ENCODE measurements at places on chromosomes 6 and 20. TPM values are rescaled to one million over a fixed set of nuclear protein-coding genes. Genes with fewer than 3 reads are reported as not detected.

Gene SYCP2
- 3.5 TPM for total RNA-seq

Gene TTK
- total RNA-seq, result 0.83 TPM

Gene ERVFRD-1
- total RNA-seq, result 0.11 TPM

Gene MICB
- 2.7 TPM for total RNA-seq

DNA sequence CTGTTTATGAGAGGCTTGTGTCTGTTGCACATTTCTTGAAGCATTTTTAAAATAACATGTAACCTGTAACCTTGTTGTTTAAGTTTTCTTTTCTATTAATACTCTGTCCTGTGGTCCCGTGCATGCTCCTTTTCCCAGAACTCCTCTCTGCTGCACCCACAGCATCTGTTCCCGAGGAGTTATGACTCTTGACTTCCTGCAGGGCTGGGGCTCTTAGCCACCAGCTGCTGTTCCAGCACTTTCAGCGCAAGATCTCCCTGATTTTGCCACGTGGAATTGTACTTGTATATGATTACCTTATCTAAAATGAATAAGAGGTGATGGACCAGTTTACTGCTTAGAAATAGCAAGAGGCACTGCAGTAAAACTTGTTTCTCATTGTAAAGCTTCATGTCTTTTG, 150.6 kb downstream of the QKI start:
- no peaks in the 10 kb centered on the region for H3K27me3 ChIP-seq
- peaks cover 36% of the 10 kb centered on the region for H3K4me1 ChIP-seq
- H3K4me3 ChIP-seq, result no peak overlapping the region
- no peak overlapping the region for H3K27ac ChIP-seq

GRCh38 chr20:63100174-63100925, 93.6 kb upstream of the BHLHE23 start:
- H3K27ac ChIP-seq, result no peak overlapping the region
- no peaks in the 10 kb centered on the region for H3K36me3 ChIP-seq
- H3K4me1 ChIP-seq, result peaks cover 4% of the 10 kb centered on the region
- H3K4me3 ChIP-seq, result no peak overlapping the region

GRCh38 chr6:107436881-107437280, 22.5 kb downstream of the PDSS2 start:
- no peak overlapping the region for H3K4me3 ChIP-seq
- H3K27ac ChIP-seq, result no peak overlapping the region
- H3K4me1 ChIP-seq, result no peaks in the 10 kb centered on the region
- no peak for DNase-seq

- H3K36me3 ChIP-seq, result no peaks in the 10 kb centered on the region
- no peak overlapping the region for H3K4me3 ChIP-seq
- no peaks in the 10 kb centered on the region for H3K4me1 ChIP-seq
- DNase-seq, result no peak
Measured at GRCh38 chr6:82786248-82786647, 279.4 kb downstream of the UBE3D start.

DNA sequence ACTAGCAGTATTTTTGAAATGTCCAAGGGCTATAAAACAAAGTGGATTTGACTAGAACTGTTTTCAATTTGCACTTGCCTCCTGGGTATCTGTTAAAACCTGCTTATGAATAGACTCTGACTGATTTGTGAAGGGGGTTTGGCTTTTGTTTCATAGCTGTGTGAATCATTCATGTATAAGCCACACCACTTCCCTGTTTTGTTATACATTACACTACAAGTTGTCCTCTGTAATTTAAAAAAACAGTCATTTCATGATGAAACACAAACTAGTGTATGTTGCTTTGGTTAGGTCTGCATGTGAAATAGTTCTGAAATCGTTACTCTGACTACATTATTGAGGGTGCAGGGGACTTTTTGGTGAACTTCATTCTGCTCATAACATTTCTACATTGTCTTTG, 121.7 kb downstream of the NKAIN2 start:
- no peak overlapping the region for H3K4me3 ChIP-seq
- H3K4me1 ChIP-seq, result no peaks in the 10 kb centered on the region
- no peaks in the 10 kb centered on the region for H3K27me3 ChIP-seq

All from esophagus muscularis mucosa (tissue), 4 donors.